ENCODE measurements at places on chromosomes 12 and 14. TPM values are rescaled to one million over a fixed set of nuclear protein-coding genes. Genes with fewer than 3 reads are reported as not detected.

GRCh38 chr14:89139404-89140247 lies 277.4 kb downstream of the FOXN3 start:
- no peak for DNase-seq

DNA sequence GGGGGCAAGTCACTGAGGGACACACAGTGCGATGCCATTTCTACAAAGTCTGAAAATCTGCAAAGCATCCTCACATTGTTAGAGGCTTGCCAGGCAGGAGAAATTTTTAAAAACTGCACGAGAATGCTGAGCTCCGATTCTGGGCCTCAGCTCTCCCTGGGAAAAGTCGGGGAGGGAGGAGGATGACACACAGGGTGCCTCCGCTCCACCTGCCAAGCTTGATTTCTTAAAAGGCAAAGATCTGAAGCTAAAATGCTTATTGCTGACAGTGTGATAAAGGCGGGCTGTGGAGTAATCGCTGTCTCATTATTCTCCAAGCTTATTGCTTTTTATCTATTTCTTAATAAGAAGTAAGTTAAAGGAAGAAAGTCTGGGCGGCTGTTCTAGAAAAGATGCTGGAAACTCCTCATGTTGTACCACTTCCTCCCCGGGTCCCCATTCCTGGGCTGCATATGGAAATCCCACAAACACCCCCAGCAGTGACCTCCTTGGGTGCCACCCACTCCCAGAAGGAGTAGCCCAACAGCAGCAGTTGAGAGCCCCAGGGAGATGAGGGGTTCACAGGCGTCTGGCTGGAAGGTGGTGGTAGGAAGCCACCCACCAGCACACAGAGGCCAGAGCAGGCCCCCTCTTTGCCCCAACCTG lies 55.0 kb downstream of the CCDC85C start:
- no peak for DNase-seq

DNA sequence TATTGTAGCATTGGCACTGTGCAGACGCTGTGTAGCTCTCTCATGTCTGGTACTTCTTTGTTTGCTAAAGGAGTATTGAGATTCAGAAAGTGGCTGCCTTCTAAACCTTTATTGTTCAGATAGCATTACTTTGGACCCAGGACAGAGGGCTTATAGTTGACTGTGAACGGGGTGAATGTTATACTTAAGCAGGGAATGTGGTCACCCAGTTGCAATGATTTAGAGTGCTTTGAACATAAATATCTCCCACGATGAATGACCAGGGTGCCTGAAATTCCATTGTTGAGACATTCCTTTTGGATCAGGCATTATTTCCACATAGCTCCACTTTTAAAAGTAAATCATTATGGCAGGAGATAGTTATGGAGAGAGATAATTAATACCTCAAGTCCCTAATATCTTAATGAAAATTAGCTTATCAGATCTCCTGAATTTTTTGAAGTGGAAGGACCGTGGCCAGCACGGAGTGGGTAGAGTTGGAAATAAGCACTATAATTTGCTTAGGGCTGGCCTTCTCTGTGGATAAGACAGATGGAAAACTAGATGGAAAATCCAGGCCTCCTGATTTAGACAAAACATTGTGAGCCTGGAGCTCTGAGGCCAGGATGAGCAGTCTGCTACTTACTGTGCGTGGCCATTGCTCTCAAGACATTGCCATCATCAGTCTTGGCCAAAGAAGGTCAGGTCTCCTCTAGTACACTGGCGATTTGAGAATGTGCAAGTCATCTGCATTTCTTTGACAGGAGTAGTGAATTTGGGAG lies 114.5 kb downstream of the ETV6 start:
- DNase-seq: no peak

DNA sequence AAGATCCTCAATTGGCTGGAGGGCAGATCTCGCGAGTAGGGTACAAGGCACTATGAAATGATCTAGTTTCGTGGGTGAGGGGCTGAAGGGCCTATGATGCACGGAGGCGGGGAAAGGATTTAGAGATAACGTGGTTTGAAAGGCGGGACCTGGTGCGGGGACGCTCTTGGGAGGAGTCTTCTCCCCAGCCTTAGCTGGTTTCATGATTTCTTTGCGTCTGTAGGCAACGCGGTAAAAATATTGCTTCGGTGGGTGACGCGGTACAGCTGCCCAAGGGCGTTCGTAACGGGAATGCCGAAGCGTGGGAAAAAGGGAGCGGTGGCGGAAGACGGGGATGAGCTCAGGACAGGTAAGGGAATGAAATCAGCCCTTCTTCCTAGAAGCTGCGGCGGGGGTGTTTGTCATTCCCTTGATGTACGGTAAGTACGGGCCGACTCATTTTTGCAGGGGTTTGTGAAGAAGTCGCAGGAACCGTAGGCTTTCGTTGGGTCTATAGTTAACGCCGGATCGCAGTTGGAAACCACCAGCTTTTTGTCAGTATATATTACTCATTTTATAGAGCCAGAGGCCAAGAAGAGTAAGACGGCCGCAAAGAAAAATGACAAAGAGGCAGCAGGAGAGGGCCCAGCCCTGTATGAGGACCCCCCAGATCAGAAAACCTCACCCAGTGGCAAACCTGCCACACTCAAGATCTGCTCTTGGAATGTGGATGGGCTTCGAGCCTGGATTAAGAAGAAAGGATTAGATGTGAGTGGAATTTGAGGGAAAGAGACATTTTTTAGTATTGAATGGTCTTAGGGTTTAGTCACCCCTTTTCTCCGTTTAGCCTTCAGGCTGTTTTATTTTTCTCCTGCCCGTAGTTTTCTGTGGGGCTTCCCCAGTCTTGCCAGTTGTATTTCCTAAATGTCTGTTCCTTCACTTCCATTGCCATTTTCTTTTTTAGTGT lies 602 bp downstream of the APEX1 start:
- DNase-seq: no peak

Gene ACTR6
- polyA plus RNA-seq: 35.4 TPM

- no peak for DNase-seq
Measured at GRCh38 chr12:51812871-51813270, 35.6 kb downstream of the FIGNL2 start.

Gene C14orf180
- polyA plus RNA-seq: not detected

DNA sequence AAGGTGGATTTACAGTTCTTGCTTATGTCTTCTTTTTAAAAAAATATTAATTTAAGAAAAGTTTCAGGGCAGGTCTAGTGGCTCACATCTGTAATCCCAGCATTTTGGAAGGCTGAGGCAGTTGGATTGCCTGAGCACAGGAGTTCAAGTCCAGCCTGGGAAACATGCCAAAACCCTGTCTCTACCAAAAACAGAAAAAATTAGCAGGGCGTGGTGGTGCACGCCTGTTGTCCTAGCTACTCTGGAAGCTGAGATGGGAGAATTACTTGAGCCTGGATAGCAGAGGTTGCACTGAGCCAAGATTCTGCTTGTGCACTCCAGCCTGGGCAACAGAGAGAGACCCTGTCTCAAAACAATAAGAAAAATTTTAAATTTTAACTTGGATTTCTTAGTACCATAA lies 5.4 kb upstream of the TAS2R46 start:
- no peak for DNase-seq

Gene OVCH1
- polyA plus RNA-seq: not detected

Gene E2F7
- polyA plus RNA-seq: 3.9 TPM

DNA sequence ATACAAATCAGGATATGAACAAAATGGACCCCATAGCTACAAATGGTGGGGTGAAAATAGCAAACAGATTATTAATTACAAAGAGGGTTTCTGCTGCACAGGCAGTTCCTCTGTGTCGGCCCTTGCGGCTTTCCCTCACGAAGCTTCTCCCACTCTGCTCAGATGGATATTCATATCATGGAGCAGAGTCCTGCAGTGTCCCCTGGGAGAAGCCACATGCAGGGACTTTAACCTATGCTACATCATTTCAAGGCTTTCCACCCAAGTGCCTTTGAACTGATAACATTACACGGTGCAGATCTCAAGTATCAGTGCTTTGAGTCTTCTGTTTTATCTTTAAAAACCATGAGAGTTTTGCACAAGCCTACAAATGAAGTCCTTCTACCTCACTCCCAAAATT lies 229.1 kb downstream of the PPM1H start:
- DNase-seq: no peak

GRCh38 chr14:73364559-73364958 lies 93.8 kb downstream of the NUMB start:
- no peak for DNase-seq

- no peak for DNase-seq
Measured at GRCh38 chr14:34365309-34365915, 96.6 kb downstream of the SPTSSA start.

DNA sequence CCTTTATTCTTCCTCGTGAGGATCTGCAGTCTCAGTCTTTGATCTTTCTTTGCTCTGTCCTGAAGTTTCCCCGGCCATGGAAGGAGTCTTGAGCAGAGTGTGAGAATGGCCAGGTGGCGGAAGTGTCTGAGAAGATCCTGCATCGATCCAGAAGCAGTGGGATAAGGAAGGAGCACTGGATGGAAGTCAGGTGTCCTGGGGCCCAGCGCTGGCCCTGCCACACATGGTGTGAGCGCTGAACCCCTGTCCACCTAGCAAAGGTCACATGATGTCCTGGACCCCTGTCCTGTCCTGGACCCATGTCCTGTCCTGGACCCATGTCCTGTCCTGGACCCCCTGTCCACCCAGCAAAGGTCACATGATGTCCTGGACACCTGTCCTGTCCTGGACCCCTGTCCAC lies 111.8 kb upstream of the MED13L start:
- no peak for DNase-seq

- DNase-seq: no peak
Measured at GRCh38 chr14:79089576-79089975, 919.4 kb downstream of the NRXN3 start.

Gene SDSL
- 1.4 TPM for polyA plus RNA-seq

Gene TMTC3
- 35.1 TPM for polyA plus RNA-seq
